ENCODE measurements at places on chromosomes 7 and 10.

- no peaks in the 10 kb centered on the region for H3K27me3 ChIP-seq
- H3K36me3 ChIP-seq: no peaks in the 10 kb centered on the region
- no peaks in the 10 kb centered on the region for H3K4me1 ChIP-seq
- no peak overlapping the region for H3K4me3 ChIP-seq
- DNase-seq: no peak
- H3K27ac ChIP-seq: no peak overlapping the region
These were observed 45.7 kb downstream of the DYNC1I1 start for GRCh38 chr7:95817866-95818640.

DNA sequence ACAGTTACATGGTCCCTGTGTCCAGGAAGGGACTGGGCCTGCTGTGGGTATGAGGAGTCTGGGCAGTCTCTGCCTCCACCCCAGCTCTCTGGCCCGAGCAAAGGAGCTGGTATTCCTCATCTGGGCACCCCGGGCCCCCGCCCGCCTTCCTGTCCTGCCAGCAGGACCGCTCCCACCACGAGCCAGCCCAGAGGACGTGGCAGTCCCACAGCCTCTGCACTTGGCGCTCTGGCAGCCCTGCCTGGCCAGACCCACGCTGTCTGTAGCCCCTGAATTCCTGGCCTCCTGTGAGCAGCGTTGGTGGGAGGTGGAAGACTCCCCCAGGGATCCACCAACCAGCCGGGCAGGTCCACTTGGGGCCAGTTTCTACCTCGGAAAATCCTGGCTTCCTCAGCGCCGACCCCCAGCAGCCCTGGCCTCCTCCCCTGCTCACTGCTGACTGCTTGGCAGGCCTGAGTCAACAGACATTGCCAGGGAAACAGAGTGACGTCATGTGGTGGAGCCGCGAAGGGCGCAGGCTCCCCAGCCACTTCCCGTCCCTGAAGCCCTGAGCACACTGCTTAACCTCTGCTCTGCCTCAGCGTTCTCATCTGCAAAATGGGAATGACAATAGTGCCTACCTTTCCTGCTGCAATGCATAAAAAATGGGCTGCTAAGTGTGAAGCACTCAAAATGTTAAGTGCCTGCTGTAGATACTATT lies 21.6 kb upstream of the LIMK1 start:
- peaks cover 10% of the 10 kb centered on the region for H3K4me1 ChIP-seq
- H3K27ac ChIP-seq: no peak overlapping the region
- H3K36me3 ChIP-seq: no peaks in the 10 kb centered on the region
- peak; percentile 64 for DNase-seq

DNA sequence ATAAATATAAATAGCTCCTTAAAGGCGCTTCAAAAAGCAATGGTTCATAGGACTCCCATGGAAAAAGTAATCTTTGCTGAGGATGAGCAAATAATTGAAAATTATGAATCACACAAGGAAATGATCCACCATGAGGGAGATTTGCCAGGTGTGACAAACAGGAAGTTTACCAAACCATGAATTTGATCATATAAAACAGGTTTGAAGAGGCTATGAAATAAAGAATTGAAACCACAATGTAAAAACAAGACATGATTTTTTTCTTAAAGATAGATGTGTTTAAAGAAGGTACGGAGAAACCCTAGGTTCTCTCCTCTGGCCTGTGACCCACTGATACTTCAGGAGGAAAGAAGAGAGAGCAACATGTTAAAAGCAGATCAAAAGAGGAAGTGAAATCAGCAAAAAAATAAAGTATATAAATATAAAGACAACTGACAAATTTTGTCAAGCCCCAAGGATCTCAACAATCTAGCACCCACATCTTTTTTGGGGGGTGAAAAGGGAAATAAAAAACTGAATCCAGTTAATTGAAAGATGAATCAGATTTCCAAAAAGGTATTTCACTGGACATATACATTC lies 111.3 kb upstream of the ASAH2 start:
- H3K27me3 ChIP-seq: no peaks in the 10 kb centered on the region
- H3K27ac ChIP-seq: no peak overlapping the region
- H3K4me1 ChIP-seq: no peaks in the 10 kb centered on the region
- H3K36me3 ChIP-seq: no peaks in the 10 kb centered on the region
- DNase-seq: no peak

DNA sequence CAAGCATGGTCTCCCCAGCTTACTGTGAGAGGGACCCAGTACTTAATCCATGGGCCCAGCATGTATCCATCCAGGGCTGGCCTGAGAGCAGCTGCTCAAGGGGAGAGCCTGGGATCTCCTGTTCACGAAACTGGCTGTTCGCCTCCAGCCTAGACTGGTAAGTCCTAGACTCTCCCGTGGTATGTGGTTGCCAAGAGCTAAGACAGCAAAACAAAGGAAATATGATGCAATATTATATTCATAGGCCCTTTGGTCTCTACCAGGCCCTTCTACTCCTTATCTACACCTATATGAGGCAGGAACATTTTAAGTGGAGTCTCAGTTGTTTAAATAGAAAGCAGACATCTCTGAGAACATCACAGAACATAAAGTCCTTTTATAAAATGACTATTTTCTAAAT lies 28.9 kb upstream of the STK17A start:
- H3K36me3 ChIP-seq: no peaks in the 10 kb centered on the region
- peaks cover 21% of the 10 kb centered on the region for H3K4me1 ChIP-seq
- no peak for DNase-seq
- no peak overlapping the region for H3K4me3 ChIP-seq
- H3K27ac ChIP-seq: no peak overlapping the region

DNA sequence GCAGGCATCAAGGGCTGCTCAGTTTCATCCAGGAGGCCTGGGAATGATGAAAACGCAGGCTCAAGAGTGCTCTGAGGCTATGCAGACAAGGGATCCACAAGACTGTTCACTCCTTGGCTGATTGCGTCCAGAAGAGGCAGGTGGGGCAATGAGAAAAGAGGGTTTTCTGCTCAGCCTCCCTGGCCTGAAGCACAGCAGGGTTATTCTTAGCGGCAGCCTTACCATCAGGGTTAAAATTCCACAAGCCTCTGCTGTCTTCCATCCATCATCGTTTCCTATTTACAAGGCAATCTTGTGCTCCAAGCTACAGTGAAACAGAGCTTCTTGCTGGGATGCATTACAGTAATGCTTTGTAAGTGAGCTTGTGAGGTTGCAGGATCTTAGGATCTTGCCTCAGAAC lies 129.4 kb upstream of the SHH start:
- no peak overlapping the region for H3K27ac ChIP-seq
- no peak for DNase-seq
- H3K36me3 ChIP-seq: no peaks in the 10 kb centered on the region
- no peaks in the 10 kb centered on the region for H3K4me1 ChIP-seq
- no peak overlapping the region for H3K4me3 ChIP-seq

- DNase-seq: no peak
- no peaks in the 10 kb centered on the region for H3K4me1 ChIP-seq
- H3K4me3 ChIP-seq: no peak overlapping the region
- H3K27ac ChIP-seq: no peak overlapping the region
- H3K27me3 ChIP-seq: no peaks in the 10 kb centered on the region
- H3K36me3 ChIP-seq: peaks cover 2% of the 10 kb centered on the region
These were observed 177.0 kb downstream of the PRKAG2 start for GRCh38 chr7:151699928-151700319.

GRCh38 chr7:91573405-91573804 lies 307.1 kb downstream of the MTERF1 start:
- no peak overlapping the region for H3K27ac ChIP-seq
- no peaks in the 10 kb centered on the region for H3K36me3 ChIP-seq
- no peaks in the 10 kb centered on the region for H3K27me3 ChIP-seq
- DNase-seq: no peak

DNA sequence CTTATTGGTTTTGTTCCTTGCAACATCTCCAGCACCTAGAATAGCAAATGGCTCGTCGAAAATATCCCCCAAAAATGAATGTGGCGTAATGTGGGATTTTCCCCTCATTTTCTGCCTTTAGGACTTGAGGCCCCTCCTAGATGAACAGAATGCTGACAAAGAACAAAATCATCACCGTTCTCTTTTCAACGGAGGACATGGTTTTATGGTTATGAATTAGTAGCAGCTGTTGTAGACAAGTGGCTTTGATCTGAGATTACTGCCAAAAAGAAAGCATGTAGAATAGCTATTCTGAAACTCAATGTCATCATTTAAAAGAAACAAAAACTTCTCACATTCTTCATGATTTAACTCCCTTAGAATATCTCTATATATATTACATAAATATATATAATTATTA lies 17.2 kb upstream of the CALN1 start:
- H3K36me3 ChIP-seq: no peaks in the 10 kb centered on the region
- no peaks in the 10 kb centered on the region for H3K27me3 ChIP-seq
- H3K4me3 ChIP-seq: no peak overlapping the region
- no peak overlapping the region for H3K27ac ChIP-seq
- DNase-seq: no peak

GRCh38 chr7:28183627-28184026 lies 3.0 kb upstream of the JAZF1 start:
- DNase-seq: no peak
- H3K36me3 ChIP-seq: no peaks in the 10 kb centered on the region
- H3K4me1 ChIP-seq: peaks cover 9% of the 10 kb centered on the region
- no peak overlapping the region for H3K4me3 ChIP-seq
- H3K27me3 ChIP-seq: no peaks in the 10 kb centered on the region

DNA sequence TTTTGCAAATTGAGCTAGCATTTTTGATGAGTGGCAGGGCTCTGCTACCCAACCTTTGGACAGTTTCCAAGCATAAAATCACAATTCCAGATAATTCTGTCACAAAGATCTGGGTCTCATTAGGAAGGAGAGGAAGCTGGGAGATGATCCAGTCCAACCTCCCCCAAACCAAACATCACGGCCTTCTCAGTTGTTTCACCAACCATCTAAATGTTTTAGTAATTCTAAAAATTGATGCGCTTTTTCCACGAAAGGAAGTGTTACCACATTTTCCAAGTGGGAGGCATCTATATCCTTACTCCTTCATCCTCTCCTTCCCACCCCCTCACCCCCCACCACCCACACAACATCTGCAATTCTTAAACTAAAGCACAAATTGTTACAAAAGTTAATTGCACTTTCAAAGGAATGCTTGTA lies 108.3 kb downstream of the EGFR start:
- H3K4me1 ChIP-seq: no peaks in the 10 kb centered on the region
- H3K27me3 ChIP-seq: peaks cover 15% of the 10 kb centered on the region
- no peak overlapping the region for H3K27ac ChIP-seq
- DNase-seq: no peak
- no peaks in the 10 kb centered on the region for H3K36me3 ChIP-seq

GRCh38 chr7:105156731-105157130 lies 142.7 kb downstream of the KMT2E start:
- no peak for DNase-seq
- H3K36me3 ChIP-seq: peaks cover 17% of the 10 kb centered on the region
- H3K27ac ChIP-seq: no peak overlapping the region
- no peak overlapping the region for H3K4me3 ChIP-seq
- H3K27me3 ChIP-seq: no peaks in the 10 kb centered on the region
- H3K4me1 ChIP-seq: no peaks in the 10 kb centered on the region

DNA sequence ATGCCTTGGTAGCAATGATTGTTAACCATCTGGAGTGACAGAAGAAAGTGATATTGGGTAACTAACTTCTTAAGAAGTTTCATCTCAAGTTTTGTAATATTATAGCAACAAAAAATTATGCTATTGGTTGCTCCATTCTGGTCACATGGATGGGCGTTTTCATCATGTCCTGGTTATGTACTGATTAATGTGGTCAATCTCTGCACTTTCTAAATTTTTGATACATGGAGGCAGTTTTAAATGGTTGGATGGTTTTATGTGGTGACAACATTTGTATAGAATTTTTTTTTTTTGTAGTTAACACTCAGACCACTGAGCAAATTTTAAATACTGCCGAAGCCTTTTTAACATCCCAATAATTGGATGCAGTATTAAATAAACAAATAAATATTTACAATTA lies 55.2 kb upstream of the CCAR1 start:
- no peak for DNase-seq
- H3K4me3 ChIP-seq: no peak overlapping the region
- peaks cover 7% of the 10 kb centered on the region for H3K36me3 ChIP-seq

- H3K4me1 ChIP-seq: no peaks in the 10 kb centered on the region
- H3K36me3 ChIP-seq: no peaks in the 10 kb centered on the region
- no peak for DNase-seq
- no peak overlapping the region for H3K27ac ChIP-seq
- no peak overlapping the region for H3K4me3 ChIP-seq
- no peaks in the 10 kb centered on the region for H3K27me3 ChIP-seq
These were observed 556.1 kb downstream of the KCNMA1 start for GRCh38 chr10:77081481-77081891.

GRCh38 chr7:96238976-96239766 lies 82.7 kb downstream of the SLC25A13 start:
- no peak overlapping the region for H3K27ac ChIP-seq
- DNase-seq: no peak
- H3K4me3 ChIP-seq: no peak overlapping the region
- no peaks in the 10 kb centered on the region for H3K4me1 ChIP-seq
- no peaks in the 10 kb centered on the region for H3K27me3 ChIP-seq
- H3K36me3 ChIP-seq: no peaks in the 10 kb centered on the region

DNA sequence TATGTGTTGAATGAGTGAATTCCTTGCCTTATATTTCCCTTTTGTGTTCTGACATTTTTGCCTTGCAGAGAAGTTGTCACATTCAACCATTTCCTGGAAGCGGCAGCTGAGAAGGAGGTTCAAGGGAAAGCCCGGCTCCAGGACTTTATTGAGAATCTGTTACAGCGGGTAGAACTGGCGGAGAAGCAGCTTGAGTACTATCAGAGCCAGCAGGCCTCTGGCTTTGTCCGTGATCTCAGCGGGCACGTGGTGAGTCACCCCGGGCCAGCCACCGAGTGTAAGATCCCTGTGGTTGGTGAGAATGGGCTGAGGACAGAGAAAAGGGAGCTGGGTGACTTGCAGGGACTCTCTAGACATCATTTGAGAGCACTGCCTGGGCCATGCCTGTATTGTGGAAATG lies 14.2 kb downstream of the ZNF365 start:
- H3K27ac ChIP-seq: no peak overlapping the region
- no peak overlapping the region for H3K4me3 ChIP-seq
- H3K4me1 ChIP-seq: peaks cover 7% of the 10 kb centered on the region
- DNase-seq: no peak
- H3K27me3 ChIP-seq: no peaks in the 10 kb centered on the region

DNA sequence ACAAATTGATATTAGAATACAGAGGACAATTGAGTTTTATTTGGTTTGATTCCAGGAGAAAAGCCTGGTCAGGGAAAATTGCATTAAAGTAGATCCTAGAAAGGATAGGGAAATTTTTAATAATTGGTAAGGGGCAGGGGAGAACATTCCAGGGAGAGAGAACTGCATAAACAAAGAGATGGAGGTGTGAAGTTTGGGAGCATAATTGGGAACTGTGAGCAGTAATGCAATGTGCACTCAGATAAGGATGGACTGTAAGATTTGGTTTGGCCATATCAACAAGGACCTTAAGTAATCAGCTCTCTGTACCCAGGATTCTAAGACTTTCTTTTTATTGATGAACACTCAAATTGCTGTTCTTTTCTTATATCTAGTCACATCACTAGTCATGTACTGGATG lies 41.4 kb downstream of the ZMYND11 start:
- H3K36me3 ChIP-seq: peaks cover 11% of the 10 kb centered on the region
- no peaks in the 10 kb centered on the region for H3K27me3 ChIP-seq
- H3K4me1 ChIP-seq: no peaks in the 10 kb centered on the region

- H3K4me3 ChIP-seq: no peak overlapping the region
- DNase-seq: no peak
- no peaks in the 10 kb centered on the region for H3K36me3 ChIP-seq
- peaks cover 4% of the 10 kb centered on the region for H3K27me3 ChIP-seq
- H3K27ac ChIP-seq: no peak overlapping the region
- H3K4me1 ChIP-seq: peaks cover 8% of the 10 kb centered on the region
These were observed 176.3 kb downstream of the RPS24 start for GRCh38 chr10:78209970-78210369.

Data from CD4-positive, alpha-beta T cell (primary cell).